Posterior vena cava (tissue), 2 donors: ENCODE measurements at places on chromosomes 11 and 22.

- no peak for DNase-seq
Observed at GRCh38 chr11:86676533-86677154, 4.2 kb upstream of the ME3 start.

GRCh38 chr11:31060880-31061279 is 308.7 kb downstream of the DCDC1 start:
- DNase-seq = no peak

GRCh38 chr11:26995701-26996460 is 2.0 kb downstream of the FIBIN start:
- DNase-seq = no peak

GRCh38 chr11:17010851-17011420 is 3.3 kb downstream of the PLEKHA7 start:
- no peak for DNase-seq

DNA sequence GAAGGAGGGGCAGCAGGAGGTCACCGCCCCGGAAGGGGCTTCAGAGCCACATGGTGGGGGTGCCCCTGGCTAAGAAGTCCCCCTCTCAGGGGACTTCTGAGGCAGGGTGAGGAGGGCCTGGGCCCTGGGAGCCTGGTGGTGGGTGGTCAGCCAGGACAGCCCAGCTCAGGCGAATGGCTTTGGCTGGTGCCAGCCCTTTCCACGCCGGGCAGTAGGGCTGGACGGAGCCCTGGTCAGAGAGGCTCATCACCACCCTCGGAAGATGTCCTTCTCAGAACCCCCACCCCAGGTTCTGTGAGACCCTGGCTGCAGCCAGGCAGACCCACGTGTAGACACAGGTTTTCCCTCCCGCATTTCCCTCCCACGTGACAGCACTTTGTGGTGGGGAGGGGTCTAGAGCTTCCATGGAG is 35.9 kb downstream of the OSBPL5 start:
- DNase-seq = no peak

- DNase-seq = peak; percentile 78
Observed at GRCh38 chr11:1125803-1126202, 31.9 kb upstream of the MUC5AC start.

- DNase-seq = no peak
Observed at GRCh38 chr22:24982301-24983056, 30.0 kb downstream of the KIAA1671 start.

DNA sequence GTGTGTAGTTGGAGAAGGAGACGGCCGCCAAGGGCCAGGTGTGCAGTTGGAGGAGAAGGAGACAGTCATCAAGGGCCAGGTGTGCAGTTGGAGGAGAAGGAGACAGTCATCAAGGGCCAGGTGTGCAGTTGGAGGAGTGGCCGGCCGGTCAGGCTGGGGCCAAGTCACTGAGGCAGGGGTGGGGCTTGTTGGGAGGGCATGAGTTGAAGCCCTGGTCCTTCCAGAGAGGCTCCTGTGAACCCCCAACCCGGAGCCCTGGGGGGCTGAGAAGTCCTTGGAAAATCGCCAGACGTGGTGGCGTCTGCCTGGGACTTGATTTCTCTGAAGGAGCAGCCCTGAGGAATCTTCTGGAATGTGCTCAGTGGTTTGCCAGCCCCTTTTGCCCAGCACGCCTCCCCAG is 1320.5 kb downstream of the BRD1 start:
- DNase-seq = no peak

DNA sequence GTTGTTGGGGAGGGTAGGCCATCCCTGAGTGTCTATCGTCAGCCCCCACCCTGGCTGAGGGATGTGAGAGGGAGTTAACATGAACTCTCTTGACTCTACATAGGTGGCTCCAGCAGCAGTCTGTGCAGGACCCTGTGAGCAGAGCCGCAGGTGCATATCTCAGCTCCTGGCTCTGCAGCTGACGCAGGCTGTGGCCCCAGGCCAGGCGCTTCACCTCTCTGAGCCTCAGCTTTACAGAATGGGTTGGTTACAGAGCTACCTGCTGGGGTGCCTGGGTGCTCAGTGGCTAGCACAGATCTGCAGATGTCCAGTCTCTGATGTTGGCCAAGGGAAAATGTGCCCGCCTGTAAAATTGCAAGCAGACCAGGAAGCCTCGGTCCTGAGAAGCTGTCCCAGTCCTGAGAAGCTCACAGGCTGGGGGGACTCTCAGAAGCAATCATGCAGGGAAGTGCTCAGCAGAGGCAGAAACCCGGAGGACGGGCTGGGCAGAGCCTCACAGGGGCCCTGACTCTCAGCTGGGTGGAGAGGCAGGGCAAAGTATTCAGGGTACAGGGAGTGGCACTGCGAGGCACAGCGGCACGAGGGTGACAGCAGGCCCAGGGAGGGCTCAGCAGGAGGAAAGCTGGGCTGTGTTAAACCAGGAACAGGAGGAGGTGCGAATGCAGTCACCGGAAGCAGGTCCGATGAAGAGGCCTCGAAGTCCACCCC is 15.9 kb upstream of the LRP5 start:
- DNase-seq = peak; percentile 66

- DNase-seq = no peak
Observed at GRCh38 chr22:32073262-32073661, 30.2 kb downstream of the SLC5A1 start.

- no peak for DNase-seq
Observed at GRCh38 chr11:6995703-6996102, 24.4 kb downstream of the ZNF214 start.
